Small intestine (tissue), 16 donors: ENCODE measurements at places on chromosomes 4 and X.

- no peak for DNase-seq
These were observed 5.8 kb downstream of the SCLT1 start for GRCh38 chr4:129087516-129087915.

DNA sequence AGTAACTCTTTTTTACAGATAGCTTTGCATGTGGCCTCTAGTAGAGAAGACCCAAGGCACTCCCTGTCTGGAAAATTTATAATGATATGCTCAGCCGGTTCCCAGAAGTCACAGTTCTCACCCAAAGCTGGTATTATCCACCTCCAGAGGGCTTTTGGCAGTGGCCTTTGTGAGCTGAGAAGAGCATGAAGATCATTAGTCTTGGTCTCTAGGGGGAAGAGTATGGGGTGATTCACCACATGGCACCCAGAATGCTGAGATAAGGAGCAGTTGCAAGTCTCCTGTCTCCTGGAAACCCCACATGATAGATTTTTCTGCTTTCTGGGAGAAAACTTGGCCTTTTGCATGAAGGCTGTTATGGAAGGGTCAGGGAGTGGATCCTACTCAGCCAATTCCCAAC lies 75.4 kb upstream of the PRPS1 start:
- no peak for DNase-seq

GRCh38 chrX:15761564-15762191 lies 23.6 kb downstream of the CA5B start:
- DNase-seq = peak; percentile 17

DNA sequence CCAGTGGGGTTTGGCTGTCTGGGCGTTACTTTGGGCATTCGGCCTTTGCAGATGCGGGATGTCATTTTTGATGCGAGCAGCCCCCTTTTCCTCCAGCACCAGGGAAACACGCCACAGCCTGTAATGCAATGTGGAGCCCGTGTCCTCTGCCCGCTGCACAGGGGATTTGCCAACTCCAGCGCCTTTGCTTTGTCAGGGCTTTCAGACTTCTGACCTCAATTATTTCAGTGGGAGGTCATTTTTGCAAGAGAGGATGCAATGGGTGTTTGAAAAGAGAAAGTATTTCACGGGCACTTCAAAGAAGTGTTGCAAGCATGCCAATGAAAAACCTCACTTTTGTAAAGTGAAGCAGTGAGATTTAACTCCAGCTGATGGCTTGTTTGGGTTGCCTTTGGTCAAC lies 11.5 kb downstream of the CLCN4 start:
- DNase-seq = no peak

DNA sequence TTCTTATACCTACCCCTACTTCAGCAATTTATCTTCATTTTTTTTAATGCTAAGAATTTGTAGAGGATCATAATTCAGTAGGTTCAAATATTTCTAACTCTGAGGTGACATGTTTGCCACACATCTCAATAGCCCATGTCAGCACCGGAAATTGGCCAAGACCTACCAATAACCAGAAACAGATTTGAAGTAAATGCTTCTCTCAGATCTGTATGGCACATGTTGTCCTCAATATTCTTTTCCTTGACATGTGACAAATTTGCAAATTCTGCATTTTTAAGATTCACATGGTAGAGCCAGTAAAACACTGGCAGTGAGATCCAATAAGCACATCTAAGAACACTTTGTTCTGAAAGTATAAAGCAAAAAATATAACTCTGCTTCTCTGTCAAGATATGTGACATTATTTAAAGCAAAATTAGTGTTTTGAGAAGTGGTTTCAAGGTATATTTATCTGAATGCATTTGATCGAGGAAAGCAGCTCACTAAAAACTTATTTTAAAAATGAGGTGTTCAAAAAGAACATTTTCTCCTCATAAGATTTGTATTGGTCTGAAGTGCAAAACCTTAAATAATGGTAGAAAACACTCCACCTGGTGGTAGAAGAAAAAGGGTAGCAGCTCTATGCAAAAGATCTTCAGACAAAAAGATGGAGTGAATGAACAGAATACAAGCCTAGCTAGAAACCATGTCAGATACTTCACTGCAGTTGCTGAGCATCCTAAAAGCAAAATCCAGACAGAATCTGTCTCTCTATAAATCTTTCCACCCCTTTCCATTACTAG lies 513.8 kb upstream of the FAM241A start:
- peak; percentile 9 for DNase-seq
